ENCODE measurements at places on chromosomes 3 and 15.

DNA sequence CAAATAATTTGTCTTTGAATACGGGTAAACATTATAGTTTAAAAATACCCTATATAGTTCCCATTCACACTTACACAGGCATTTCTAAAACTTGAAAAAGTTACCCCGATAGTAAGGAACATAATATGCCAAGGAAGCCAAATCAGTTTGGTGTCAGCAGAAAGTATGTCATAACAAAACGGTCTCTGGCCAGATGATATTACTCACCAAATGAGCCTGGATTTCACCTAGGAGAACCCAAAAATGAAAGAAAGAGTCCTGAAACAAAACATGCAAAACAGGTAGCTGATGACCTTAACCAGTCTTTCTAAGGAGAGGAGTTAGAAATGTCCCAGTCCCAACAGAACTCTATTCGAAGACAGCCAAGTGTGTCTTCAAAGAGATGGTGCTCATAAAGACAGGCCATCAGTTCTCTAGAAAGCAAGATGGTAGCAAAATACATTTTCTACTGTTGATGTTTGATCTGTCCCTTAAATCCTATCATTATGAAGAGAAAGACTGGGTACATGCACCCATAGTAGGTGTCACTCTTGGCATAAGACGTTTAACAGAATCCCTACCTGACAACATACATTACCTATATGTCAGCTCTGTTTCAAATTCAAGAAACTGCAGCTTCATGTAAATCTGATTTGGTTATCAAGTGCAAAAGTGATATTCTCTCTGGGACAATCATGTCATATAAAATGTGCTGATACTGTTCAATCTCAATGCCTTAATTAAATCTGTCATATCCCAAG is 942.5 kb downstream of the ROBO1 start:
- no peak for DNase-seq

GRCh38 chr3:2082871-2083480 is 15.7 kb upstream of the CNTN4 start:
- no peak for DNase-seq

GRCh38 chr15:74383695-74384565 is 16.5 kb upstream of the CYP11A1 start:
- peak; percentile 84 for DNase-seq

DNA sequence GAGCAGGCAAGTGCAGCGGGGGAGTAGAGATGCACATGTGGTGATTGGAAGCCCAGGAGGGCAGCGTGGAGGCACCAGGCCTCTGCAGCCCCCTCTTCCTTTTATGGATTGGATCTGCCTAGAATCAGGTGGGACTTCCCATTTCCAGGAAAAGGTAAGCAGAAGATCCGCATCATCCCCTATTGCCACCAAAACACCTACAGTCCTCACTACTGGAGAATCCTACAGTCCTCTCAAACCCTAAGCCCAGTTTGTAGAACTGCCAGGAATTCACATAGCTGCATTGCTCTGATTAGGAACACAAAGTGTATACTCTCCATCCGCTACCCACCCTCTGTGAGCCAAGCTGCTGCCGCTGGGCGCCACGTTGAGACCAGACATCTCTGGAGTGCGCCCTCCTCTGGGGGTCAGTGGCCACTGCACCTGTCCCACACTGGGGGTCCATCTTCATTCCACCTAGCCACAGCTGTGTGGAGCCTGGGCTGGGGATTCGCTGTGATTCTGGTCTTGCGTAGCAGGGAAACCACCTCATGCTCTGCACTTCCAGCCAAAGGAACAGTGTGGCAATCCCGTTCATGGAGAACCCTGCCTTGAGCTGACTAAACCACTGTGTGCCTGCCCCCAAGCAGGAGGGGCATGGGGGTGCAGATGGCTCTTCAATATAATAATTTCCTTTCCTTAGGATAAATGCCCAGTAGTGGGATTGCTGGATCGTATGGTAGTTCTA is 88.9 kb upstream of the PTX3 start:
- DNase-seq, result no peak

GRCh38 chr3:23966328-23966727 is 21.2 kb downstream of the NR1D2 start:
- no peak for DNase-seq

- no peak for DNase-seq
These were observed 25.3 kb downstream of the UBXN7 start for GRCh38 chr3:196406811-196407470.

Measured in HT1080 (cell line).